NCI-H187 treated with DMSO at 0.1 percent for 48 hours (cell line): ENCODE measurements at places on chromosomes 5 and 9.

DNA sequence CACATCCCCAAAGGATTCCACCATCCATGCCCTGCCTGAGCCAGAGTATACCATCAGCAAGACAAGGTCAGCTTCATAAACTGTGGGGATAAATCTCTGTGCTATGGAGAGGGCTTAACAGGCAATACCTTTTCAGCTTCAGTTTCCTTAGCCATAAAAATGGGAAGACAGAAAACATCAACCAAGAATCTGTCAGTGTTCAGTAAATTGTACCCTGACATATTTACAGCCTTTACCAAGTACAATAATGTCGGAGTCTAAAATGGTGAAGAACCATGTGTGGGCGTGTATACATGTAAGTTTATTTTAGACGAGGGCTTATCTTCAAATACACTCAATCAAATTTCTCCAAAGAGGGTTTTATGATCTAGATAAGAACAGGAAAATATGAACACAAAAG lies 94.7 kb downstream of the ELAVL2 start:
- DNase-seq: no peak

GRCh38 chr5:61253547-61253946 lies 78.5 kb upstream of the ZSWIM6 start:
- no peak for DNase-seq

- DNase-seq: no peak
These were observed 8.1 kb upstream of the ASB6 start for GRCh38 chr9:129649726-129650679.

DNA sequence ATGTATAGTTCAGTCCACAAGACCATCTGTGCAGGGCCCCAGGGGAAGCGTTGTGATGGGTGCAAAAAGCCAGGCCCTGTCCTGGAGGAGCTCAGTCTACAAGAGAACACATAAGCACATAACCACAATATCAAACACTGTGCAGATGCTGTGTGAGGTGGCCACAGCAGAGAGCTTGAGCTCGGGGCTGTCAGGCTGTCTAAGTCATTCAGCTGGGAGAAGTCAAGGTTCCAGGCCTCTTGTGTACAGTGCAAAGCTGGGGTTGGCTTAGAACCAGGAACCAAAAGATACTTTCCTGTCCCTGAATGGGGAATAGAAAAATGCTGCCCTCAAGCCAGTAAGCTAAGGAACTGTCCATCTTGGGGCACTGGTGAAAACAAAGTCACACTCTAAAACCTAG lies 75.0 kb downstream of the PRDM6 start:
- DNase-seq: no peak

- peak; percentile 49 for DNase-seq
These were observed 27.3 kb downstream of the PPARGC1B start for GRCh38 chr5:149757197-149757947.

GRCh38 chr9:86708918-86709835 lies 238.1 kb downstream of the GAS1 start:
- no peak for DNase-seq

- no peak for DNase-seq
These were observed 389.6 kb downstream of the SEMA5A start for GRCh38 chr5:9156282-9156681.

DNA sequence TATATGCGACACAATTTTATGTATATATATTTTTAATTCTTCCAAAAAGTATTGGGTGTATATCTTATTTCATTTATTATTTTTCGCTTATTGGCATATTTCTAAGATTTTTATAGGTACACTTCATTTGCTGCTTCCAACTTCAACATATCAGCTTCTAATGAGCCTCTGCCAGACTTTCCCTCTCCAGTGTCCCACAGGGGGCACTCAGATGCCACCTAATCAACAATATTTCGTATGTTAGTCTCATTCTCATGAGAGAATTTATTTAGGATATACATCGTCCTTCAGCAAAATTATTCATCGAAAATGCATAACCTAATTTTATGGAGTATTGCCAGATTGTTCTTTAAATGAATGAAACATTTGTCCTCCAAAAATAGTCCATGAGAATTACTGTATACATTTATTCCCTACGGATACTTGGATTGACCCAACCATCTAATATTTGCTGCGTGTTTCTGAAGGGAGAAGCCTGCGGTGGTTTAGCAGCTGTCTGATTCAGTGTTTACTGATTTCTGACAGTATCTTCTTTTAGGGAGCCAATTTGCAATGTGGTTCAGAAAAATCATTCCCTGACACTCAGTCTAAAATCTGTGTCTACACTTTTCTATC lies 100.6 kb upstream of the SELENOP start:
- peak; percentile 11 for DNase-seq

DNA sequence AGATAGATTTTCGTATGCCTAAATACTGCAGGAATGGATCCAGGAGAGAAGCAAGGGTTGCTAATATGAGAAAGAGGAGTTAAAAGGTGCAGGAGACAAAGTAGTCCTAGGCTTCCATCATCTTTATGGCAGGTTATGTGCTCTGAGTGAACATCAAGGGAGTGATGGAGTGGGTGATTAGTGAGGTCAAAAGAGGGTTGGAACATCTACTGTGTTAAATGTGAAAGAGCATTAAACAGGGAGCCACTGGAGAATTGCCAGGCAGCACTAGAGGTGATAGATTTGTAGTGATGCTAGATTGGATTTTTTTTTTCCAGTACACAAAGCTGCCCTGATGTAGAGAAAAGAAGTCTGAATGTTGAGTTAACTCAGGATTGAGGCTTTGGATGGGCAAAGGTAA lies 199.3 kb downstream of the NMUR2 start:
- DNase-seq: no peak

- DNase-seq: no peak
These were observed 565.7 kb upstream of the WWC1 start for GRCh38 chr5:167725741-167726140.

GRCh38 chr5:40676613-40677343 lies 2.9 kb upstream of the PTGER4 start:
- DNase-seq: no peak
